NCI-H2171 (cell line): ENCODE measurements at places on chromosomes 6 and 20.

GRCh38 chr20:60553095-60553494 lies 594.9 kb downstream of the CDH26 start:
- no peak for DNase-seq

- DNase-seq = no peak
Observed at GRCh38 chr6:113137426-113137825, 719.7 kb upstream of the MARCKS start.

GRCh38 chr6:19210849-19211590 lies 626.1 kb upstream of the ID4 start:
- no peak for DNase-seq

DNA sequence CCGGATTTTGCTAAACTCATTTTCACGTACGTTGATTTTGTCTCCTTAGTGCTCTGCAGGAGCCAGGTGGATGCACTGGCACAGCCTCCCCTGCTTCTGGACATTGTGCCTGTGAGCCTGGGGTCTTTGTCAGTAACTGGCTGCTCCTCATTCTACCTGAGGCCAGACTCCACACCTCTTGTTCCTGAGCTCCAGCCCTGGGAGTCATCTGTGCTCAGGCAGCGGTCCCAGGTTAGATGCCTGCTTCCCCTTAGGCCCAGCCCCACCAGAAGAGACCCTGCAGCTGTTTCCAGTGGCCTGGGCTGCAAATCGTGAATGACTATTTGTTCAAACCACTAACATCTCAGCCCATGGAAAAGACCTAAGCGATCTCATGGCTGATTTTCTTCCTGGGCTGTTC lies 129.1 kb downstream of the ERMARD start:
- DNase-seq = no peak

DNA sequence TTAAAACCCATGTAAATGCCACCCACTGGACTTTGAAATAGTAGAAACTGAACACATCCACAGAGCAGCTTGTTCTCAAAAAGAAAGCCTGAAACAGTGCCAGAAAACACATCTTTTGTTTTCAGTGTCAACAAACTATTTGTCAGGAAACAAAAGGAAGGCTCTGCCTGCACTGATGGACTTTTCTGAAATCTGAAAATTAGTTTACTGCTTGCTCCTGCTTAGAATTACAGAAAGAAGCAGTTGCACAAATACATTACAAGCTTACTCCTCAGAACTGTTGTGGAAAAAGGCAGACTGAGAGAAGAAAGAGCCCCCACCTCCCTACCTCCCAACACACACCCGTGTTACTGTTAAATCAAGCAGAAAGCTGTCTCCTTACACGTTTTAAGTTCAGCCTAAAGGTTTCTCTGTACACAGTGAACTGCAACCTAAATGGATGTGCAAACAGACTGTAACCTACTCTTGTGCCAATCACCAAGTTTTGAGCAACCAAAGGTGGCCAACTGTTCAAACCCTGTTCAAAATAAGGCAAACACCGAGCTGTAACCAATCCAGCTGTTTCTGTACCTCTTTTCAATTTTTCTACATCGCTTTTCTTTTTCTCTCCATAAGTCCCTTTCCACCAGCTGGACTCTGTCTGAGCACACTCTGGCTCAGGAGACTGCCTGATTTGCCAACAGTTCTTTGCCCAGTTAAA lies 43.7 kb downstream of the FRK start:
- DNase-seq = no peak

GRCh38 chr20:14717134-14717999 lies 380.0 kb upstream of the FLRT3 start:
- DNase-seq = no peak

DNA sequence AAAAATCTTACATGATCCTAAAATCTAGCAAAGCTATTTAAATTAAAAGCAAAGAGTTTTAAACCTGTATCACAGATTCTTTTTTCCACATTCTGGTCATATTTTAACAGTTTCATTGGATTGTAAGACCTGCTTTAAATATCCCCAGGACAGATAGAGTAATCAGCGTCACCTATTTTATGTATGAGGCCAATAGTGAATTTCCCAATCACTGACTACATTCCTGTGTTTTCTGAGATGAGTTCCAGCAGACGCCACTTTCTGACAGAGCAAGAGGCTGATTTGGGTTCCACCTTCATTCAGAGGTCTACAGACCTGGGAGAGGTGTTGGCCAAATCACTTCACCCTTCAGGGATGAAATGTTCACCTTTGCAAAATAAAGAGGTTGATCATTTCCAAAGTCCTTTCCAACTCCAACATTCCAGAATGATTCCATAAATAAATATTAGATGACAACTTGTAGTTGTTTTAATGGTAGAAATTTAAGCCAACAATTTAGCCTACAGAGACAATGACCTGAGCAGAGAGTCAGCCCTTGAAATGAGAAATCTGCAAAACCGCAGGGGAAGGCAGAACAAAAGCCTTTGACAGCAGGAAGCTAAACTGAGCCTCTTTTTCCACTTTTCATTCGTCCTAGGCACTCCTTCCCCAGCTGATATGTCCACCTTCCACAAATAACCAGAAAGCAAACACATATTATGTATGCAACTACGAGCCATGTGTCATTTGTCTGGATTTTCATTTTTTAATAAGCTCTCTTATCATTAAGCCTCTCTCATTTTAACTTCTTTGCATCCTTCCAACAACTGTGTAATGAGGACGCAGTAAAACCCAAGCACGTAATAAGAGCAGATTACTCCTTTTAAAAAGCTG lies 105.2 kb downstream of the TFAP2A start:
- no peak for DNase-seq

- no peak for DNase-seq
Observed at GRCh38 chr6:163383912-163384311, 30.6 kb upstream of the QKI start.

DNA sequence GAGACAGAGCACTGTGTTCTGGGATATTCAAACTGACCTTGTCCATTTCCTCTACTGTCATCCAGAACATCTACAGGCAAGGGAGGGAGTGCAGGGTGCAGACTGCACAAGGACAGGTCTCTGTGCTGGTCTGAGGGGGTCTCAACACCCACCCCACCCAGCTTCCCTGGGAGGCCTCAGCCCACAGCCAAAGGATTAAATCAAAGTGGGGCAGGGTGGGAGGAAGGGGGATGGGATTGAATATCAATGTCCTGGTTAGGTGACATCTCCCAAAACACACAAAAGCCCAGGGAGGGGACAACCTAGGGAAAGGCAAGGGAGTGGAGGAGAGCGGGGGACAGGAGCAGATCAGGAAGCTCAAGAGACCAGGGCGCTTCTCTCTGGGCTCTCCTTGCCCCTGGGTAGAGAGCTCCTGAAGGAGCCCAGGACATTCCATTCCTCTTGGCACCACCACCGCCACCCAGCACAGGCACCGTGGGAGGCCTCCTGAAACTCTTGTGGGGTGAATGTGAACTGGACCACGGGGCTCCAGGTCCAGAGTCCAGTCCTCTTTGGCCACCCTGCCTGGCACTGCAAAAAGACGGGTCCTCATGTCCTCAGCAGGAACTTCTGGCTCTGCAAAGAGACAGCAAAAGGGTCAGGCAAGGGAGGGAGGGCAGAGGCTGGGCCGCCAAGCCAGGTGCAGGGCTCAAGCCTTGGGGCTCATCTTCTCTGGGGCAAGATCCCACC lies 73.9 kb downstream of the JPH2 start:
- DNase-seq = no peak

GRCh38 chr6:2959909-2960719 lies 11.3 kb downstream of the SERPINB6 start:
- DNase-seq = no peak
